ENCODE measurements at places on chromosomes 1 and 21. TPM values are rescaled to one million over a fixed set of nuclear protein-coding genes. Genes with fewer than 3 reads are reported as not detected.

DNA sequence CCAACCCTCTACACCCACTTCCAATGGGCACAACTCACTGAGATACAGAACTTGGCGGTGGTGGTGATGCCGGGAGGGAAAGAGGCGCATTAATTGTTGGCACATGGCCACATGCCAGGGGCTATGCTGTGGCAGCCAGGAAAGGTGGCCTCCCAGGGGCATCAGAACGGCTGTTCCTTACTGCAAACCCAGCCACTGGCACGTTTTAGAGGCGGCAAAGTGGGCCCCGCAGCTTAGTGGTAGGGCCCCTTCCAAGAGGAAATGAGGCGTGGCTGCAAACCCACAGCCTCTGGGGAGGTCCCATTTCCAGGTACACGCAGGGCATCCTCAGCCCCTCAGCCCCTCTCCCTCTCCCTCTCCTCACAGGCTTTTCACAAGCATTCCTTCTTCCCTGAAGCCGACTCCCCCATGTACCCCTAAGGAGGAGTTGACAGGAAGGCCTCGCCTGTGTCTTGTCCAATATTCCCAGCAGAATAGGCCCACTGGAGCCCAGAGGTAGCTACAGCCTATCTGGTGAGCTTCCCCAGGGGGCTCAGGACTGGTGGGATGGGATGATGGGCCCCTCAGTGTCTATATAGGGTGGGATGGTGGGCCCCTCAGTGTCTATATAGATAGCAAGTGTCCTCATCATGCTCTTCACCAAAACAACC, 166.2 kb downstream of the CLIC6 start:
- H3K27me3 ChIP-seq: no peaks in the 10 kb centered on the region
- H3K27ac ChIP-seq: peak overlapping the region; percentile 77
- H3K36me3 ChIP-seq: no peaks in the 10 kb centered on the region
- peaks cover 16% of the 10 kb centered on the region for H3K4me1 ChIP-seq
- H3K4me3 ChIP-seq: no peak overlapping the region
- no peak for DNase-seq

- no peak overlapping the region for H3K4me3 ChIP-seq
- DNase-seq: no peak
- no peaks in the 10 kb centered on the region for H3K27me3 ChIP-seq
- no peaks in the 10 kb centered on the region for H3K4me1 ChIP-seq
Measured at GRCh38 chr1:30683699-30684098, 39.7 kb downstream of the MATN1 start.

GRCh38 chr1:232422098-232422497, 207.8 kb downstream of the SIPA1L2 start:
- no peaks in the 10 kb centered on the region for H3K27me3 ChIP-seq
- DNase-seq: no peak
- H3K4me1 ChIP-seq: no peaks in the 10 kb centered on the region
- no peak overlapping the region for H3K27ac ChIP-seq

- no peaks in the 10 kb centered on the region for H3K36me3 ChIP-seq
- no peaks in the 10 kb centered on the region for H3K27me3 ChIP-seq
- no peak overlapping the region for H3K4me3 ChIP-seq
Measured at GRCh38 chr1:226021401-226021800, 22.3 kb upstream of the SDE2 start.

DNA sequence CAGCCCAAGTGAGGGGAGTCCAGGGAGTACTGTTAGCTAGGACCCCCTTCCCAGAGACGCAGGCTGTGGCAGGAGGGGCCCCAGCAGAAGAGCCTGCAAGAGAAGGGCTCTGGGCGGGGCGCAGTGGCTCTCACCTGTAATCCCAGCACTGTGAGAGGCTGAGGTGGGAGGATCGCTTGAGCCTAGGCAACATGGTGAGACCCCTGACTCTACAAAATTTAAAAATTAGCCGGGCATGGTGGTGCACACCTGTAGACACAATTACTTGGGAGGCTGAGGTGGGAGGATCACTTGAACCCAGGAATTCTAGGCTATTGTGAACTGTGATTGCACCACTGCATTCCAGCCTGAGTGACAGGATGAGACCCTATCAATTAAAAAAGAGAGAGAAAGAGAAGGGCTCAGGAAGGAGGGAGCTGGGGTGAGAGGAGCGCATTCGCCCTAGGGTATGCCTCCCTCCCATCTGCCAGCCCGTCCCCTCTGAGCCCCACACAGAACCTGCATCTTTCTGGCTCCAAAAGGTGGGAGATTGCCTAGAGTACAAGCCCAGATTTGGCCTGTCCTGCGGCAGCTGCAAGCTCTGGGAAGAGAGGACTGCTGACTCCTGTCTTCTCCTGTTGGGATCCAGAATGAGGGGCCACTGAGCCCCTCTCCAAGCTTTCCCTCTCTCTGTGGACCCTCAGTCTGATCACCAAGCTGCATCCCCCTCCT, 3.6 kb downstream of the KCNQ4 start:
- H3K4me3 ChIP-seq: no peak overlapping the region
- peaks cover 25% of the 10 kb centered on the region for H3K4me1 ChIP-seq
- H3K27me3 ChIP-seq: no peaks in the 10 kb centered on the region
- no peak for DNase-seq
- no peak overlapping the region for H3K27ac ChIP-seq

DNA sequence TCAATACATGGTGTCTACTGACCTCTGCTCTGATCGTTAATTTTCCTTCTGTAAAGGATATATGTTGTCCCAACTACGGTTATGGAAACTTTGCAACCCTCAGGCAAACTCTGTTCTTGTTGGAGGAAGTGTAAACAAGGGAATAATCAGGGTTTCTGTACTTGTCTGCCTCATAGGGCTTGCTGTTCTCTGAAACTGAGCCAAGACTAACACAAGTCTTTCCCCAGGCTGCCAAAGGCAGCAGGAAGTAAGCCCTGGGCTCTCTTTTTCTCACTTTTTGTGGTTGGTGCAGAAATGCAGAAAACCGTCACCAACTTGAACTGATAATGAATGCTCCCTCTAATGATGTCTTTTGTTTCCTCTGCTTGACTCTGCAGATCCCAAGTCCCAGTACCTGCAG, 7.6 kb downstream of the CYP4X1 start:
- no peaks in the 10 kb centered on the region for H3K27me3 ChIP-seq
- H3K36me3 ChIP-seq: no peaks in the 10 kb centered on the region
- no peak overlapping the region for H3K27ac ChIP-seq
- H3K4me3 ChIP-seq: no peak overlapping the region
- H3K4me1 ChIP-seq: peaks cover 6% of the 10 kb centered on the region

GRCh38 chr1:57192222-57192621, 226.4 kb upstream of the C8B start:
- no peaks in the 10 kb centered on the region for H3K4me1 ChIP-seq
- no peak overlapping the region for H3K27ac ChIP-seq
- H3K27me3 ChIP-seq: no peaks in the 10 kb centered on the region
- DNase-seq: no peak
- no peak overlapping the region for H3K4me3 ChIP-seq
- H3K36me3 ChIP-seq: no peaks in the 10 kb centered on the region

- H3K4me3 ChIP-seq: no peak overlapping the region
- peaks cover 33% of the 10 kb centered on the region for H3K4me1 ChIP-seq
- H3K27ac ChIP-seq: no peak overlapping the region
Measured at GRCh38 chr1:68141071-68142021, 90.9 kb upstream of the DIRAS3 start.

- no peak overlapping the region for H3K4me3 ChIP-seq
- no peaks in the 10 kb centered on the region for H3K27me3 ChIP-seq
- no peaks in the 10 kb centered on the region for H3K36me3 ChIP-seq
- H3K4me1 ChIP-seq: peaks cover 17% of the 10 kb centered on the region
- no peak for DNase-seq
Measured at GRCh38 chr1:66532214-66532613, 1.7 kb upstream of the SGIP1 start.

DNA sequence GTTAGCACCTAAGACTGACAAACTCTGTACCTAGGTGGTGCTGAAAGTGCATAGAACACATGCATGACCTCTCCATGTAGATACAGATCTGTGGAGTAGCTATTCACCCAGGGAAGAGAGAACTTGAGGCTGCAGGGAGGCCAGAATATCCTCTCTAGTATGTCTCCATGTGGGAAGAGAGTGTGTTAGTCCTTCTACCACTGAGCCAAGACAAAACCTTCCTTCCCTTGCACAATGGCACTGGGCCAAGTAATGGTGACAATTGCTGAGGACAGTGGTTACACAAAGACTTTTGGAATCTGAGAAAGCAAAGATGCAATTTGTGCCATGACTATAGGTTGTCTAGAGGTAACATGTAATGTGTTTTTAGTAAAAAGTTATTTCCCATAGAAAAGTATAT, 52.3 kb downstream of the C1orf198 start:
- H3K4me3 ChIP-seq: no peak overlapping the region
- H3K4me1 ChIP-seq: no peaks in the 10 kb centered on the region
- no peaks in the 10 kb centered on the region for H3K36me3 ChIP-seq
- no peaks in the 10 kb centered on the region for H3K27me3 ChIP-seq
- no peak overlapping the region for H3K27ac ChIP-seq

DNA sequence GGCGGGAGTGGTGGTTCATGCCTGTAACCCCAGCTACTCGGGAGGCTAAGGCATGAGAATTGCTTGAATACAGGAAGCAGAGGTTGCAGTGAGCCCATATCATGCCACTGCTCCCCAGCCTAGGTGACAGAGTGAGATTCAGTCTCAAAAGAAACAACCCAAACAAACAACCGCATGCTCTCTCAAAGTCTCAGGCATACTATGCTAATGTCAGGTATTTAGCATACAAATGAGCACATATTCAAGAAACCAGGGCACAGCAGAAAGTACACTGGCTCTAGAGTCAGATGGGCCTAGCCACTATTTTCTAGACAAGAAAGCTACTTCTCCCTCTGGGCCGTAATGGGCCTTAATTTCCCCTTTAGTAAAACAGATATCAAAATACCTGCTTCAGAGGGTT, 55.0 kb downstream of the ELAVL4 start:
- no peak overlapping the region for H3K4me3 ChIP-seq
- H3K27ac ChIP-seq: no peak overlapping the region
- no peaks in the 10 kb centered on the region for H3K4me1 ChIP-seq
- no peaks in the 10 kb centered on the region for H3K36me3 ChIP-seq

GRCh38 chr1:4636644-4637380, 17.6 kb upstream of the AJAP1 start:
- no peak overlapping the region for H3K27ac ChIP-seq
- H3K4me1 ChIP-seq: no peaks in the 10 kb centered on the region
- no peak overlapping the region for H3K4me3 ChIP-seq
- no peaks in the 10 kb centered on the region for H3K36me3 ChIP-seq

- H3K27me3 ChIP-seq: no peaks in the 10 kb centered on the region
- no peak overlapping the region for H3K4me3 ChIP-seq
- no peak for DNase-seq
- no peaks in the 10 kb centered on the region for H3K4me1 ChIP-seq
- H3K36me3 ChIP-seq: no peaks in the 10 kb centered on the region
Measured at GRCh38 chr1:67298762-67299161, 8.9 kb upstream of the IL12RB2 start.

GRCh38 chr1:189958756-189959155, 518.9 kb downstream of the BRINP3 start:
- no peak overlapping the region for H3K4me3 ChIP-seq
- H3K27me3 ChIP-seq: no peaks in the 10 kb centered on the region
- H3K36me3 ChIP-seq: no peaks in the 10 kb centered on the region
- no peaks in the 10 kb centered on the region for H3K4me1 ChIP-seq
- no peak for DNase-seq

- H3K27me3 ChIP-seq: no peaks in the 10 kb centered on the region
- no peak overlapping the region for H3K27ac ChIP-seq
- H3K36me3 ChIP-seq: no peaks in the 10 kb centered on the region
Measured at GRCh38 chr1:63782982-63783381, 9.2 kb downstream of the ROR1 start.

DNA sequence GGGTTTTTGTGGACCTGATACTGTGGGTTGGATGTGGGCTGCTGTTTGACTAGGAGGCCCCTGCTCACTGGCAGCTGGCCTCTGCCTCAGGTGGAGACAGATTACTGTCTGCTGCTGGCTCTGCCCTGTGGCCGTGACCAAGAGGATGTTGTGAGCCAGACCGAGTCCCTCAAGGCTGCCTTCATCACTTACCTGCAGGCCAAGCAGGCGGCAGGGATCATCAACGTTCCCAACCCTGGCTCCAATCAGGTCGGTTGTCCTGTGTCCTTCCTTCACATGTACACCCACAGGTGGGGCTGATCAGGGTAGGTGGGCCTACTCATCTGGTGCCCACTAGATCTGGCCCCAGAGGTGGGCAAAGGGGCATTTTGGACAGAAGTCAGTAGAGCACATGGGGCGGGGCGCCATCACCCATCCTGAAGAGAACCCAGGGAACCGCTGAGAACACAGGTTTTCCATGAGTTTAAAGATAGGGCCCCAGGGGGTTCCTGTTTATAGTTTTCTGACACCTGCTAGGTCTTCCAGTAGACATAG, 37.2 kb downstream of the ZBTB17 start:
- H3K27me3 ChIP-seq: no peaks in the 10 kb centered on the region
- no peak for DNase-seq
- no peak overlapping the region for H3K4me3 ChIP-seq
- no peak overlapping the region for H3K27ac ChIP-seq
- H3K4me1 ChIP-seq: peaks cover 17% of the 10 kb centered on the region

ILDR2 gene
- 7.4 TPM for total RNA-seq

CFHR1 gene
- 507 TPM for total RNA-seq

EPHA8 gene
- not detected for total RNA-seq

UBE2G2 gene
- total RNA-seq: 83.5 TPM

RUNX3 gene
- 0.84 TPM for total RNA-seq

KIF2C gene
- 26.7 TPM for total RNA-seq

Measured in liver (tissue), 10 donors.